ENCODE measurements at places on chromosomes 6 and 20.
A peak's percentile ranks its signal among the peaks of the same experiment; 100 is the strongest.

DNA sequence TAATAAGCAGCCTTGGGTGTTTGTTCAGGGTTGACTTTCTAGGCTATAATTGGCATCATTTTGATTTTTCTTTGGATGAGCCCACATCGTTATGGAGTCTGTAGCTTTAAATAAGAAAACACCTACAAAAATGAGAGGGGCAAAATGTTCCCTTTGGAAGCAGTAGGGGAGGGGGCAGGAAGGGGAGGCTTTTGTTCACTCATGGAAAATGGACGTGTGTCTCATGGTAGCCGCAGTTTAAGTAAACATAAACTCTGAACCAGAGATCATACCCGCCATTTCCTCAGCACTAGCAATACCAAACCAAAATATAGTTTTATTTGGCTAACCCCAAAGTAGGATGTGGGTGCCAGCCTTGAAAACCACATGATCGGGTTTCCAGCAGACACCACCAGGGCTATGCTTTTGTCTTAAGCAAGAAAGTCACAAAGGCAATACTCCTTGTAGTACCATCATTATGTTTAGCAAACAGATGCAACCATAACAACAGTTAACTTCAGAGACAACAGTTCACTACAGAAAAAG, 572.5 kb upstream of the JAG1 start:
- DNase-seq: peak; percentile 17

DNA sequence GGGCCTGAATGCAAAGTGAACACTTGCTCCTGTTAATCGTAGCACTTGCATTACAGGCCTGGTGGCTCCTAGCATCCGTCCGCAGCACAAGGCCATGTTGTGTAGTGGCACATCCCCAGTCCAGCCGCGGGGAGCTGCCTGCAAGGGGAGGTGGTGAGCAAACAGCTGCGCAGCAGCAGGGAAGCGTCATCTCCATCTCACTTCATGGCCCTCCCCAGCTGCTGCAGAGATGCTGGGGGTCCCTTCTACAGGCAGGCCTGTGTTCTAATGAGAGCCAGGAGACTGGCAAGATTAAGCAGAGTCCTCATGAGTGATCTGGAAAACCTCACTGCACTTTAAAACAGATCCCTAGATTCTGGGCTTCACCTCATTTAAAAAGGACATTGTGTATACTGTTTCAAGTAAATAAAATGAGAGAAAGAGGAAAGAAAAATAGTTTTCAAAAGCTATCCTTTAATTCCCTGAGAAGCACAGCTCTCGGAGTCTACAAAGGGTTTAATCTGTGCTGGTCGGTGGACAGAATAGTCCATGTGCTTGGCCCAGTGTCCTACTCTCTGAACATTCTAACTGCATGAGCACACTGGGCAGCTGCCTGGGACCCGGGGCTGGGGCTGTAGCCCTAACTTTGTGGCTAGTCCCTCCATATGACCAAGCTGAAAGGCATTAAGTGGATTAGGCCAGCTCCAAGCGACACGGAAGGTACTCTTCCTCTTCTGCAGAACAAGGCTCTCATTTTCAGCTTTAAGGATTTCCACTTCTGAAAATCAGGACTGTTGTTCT, 125.8 kb downstream of the LY86 start:
- no peak for DNase-seq

- DNase-seq: no peak
These were observed 240.9 kb downstream of the LRFN2 start for GRCh38 chr6:40346246-40346645.

DNA sequence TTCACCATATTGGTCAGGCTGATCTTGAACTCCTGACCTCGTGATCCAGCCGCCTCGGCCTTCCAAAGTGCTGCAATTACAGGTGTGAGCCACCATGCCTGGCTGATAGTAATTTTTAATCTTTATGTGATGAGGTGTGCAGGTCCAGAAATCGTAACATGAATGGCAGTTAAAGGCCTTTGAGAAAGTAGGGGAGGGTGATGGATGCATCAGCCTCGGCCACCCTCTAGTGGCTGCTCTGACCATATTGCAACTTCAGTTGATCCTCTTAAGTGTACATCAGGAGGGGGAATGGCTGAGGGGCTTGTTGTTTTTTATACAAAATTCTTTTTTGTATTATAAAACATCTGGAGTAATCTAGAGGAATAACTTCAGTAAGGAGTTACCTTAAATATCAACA, 193.0 kb downstream of the ZFAND3 start:
- peak; percentile 77 for DNase-seq

GRCh38 chr20:55522296-55522815, 483.0 kb downstream of the CBLN4 start:
- DNase-seq: no peak

DNA sequence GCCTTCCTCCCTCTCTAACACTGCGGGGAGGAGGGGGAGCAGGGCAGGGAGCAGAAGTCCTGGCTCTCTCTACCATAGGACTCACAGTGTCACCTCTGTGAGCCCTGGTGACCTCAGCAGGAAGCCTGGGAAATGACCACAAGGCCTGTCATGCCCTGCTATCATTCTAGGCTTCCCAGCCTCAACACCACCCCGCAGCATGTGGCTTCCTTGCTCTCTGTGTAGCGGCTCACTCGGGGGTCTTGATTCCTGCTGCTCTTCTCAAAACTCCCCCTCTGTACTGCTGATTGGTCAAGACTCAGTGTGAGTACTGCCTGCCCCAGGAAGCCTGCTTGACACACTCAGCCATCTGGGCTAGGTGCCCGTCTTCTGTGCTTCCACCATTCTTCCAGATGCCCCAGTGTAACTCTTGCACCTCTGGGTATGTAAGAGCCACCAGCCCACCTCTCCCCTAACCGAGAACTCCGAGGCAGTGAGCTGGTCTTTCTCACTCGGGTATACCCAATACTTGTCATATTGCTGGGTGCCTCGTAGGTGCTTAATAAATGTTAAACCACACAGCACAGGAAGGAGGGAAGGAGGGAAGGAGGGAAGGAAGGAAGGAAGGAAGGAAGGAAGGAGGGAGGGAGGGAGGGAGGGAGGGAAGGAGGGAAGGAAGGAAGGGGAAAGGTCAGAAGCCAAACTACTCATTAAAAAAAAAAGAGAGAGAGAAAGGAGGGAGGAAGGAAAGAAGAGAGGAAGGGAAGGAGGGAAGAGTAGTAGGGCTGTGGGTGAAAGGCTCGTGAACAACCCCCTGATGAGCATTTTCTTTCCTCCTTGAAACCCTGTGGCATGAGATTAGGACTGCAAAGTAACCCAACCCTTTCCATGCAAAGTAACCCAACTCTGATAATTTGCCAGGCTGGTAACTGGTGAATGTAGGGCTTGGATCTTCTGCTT, 5.0 kb downstream of the MDFI start:
- DNase-seq: peak; percentile 37

- no peak for DNase-seq
These were observed 169.4 kb downstream of the ZDHHC14 start for GRCh38 chr6:157550114-157550989.

GRCh38 chr20:62822788-62823651, 6.2 kb downstream of the COL9A3 start:
- DNase-seq: peak; percentile 57

- no peak for DNase-seq
These were observed 78.7 kb downstream of the CDH26 start for GRCh38 chr20:60036746-60037499.

- DNase-seq: no peak
These were observed 318.2 kb upstream of the POU3F2 start for GRCh38 chr6:98516206-98516605.

DNA sequence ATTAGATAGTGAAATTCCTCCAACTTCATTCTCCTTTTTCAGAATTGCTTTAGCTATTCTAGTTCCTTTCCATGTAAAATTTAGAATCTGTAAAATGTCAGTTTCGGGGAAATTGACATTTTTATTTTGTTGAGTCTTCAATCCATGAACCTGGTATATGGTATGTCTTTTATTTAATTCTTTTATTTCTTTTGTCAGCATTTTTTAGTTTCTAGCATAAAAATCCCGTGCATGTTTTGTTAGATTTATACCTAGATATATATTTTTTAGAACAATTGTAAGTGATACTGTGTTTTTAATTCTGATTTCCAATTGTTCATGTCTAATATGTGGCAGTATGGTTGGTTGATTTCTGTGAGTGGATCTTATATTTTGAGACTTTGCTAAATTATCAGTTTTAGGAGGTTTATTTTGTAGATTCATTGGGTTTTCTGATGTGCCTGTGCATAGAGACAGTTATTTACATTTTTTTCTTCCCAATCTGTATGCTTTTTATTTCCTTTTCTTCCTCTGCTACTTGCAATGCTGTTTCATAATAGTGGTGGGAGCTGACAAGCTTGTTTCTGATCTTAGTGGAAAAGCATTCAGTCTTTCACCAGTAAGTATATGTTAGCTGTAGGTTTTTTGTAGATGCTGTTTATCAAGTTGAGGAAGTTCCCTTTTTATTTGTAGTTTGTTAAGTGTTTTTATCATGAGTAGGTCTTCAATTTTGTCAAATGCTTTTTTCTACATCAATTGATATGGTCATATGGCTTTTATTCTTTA, 13.7 kb downstream of the TAB2 start:
- no peak for DNase-seq

GRCh38 chr6:34146021-34146782, at the start of gene GRM4:
GRM4 (minus strand) TSS chr6:34146087; CDS start chr6:34133496, 12,591 bp downstream.
- no peak for DNase-seq

DNA sequence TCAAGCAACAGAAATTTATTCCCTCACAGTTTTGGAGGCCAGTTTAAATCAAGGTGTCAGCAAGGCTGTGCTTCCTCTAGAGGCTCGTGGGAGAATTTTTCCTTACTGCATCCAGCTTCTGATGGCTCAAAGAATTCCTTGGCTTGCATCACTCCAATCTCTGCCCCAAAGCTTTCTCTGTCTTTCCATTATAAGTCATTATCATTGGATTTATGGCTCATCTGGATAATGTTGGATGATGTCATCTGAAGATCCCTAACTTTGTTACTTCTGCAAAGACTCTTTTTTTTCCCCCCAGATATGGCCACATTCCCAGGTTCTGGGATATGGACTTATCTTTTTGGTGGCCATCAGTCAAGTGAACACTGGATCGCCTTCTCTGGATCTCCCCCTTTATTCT, 146.3 kb upstream of the B3GAT2 start:
- no peak for DNase-seq

GRCh38 chr6:2966347-2966746, 5.0 kb downstream of the SERPINB6 start:
- DNase-seq: no peak

- peak; percentile 41 for DNase-seq
These were observed 92.4 kb downstream of the PSMG4 start for GRCh38 chr6:3351105-3351676.

GRCh38 chr6:38567436-38567835, 72.3 kb downstream of the BTBD9 start:
- DNase-seq: peak; percentile 75

DNA sequence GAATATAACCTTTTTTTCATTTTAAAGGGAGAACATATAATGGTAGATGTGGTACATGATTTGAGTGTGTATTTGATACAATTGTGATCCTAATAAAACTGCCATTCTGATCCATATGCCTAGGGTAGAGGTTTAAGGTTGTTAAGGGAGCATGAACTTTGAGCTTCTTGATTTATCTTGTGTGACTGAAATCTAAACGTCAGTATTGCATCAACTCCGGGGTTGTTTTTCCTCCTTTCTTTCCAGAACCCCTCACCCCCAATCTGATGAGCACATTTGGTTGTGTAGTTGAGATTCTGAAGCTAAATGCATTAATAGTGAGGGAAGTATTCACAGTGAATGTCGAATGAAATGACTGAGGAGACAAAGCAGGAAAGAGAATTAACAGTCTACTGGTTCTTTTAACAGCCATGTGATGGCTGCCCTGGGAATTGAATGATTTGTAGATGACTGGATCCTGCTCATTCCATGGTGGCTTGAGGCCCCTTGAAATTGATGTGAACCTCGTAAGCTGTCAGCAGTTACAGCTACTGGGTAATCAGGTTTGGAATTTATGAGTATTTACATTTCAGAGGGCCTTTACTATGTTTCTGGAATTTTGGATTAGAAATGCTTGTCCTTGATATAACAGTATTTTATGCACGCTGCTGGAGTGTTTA, 44.8 kb downstream of the FARS2 start:
- no peak for DNase-seq

DNA sequence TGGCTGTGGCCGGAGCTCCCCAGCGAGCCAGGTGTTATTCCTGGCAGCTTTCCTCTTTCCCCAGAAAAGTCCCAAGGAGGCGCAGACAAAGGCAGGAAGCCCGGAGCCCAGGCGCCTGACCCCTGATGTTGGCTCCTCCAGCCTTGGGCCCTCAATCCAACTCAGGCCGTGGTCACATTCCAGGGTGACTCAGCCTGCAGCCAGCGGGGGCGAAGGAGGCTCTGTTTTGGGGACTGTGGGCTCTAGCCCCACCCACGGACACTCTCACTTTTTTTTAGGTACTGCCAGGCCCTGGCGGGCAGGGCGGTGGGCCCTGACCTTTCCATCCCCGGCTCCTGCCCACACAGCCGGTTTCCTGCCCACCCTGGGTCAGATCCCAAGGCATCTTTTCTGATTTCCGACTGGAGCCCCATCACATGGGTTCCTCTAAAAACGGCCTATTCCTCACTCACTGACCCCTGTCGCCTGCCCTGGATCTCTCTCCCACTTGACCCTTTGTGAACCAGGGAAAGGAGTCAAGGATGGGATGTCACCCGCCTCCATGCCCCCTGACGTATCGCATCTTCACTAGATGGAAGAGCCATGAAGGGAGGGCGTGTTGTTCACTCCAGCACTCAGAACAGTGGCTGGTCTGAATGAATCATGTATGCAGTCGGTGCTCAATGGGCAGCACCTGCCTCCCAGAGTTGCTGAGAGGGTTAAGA, 5.5 kb downstream of the PTGIS start:
- DNase-seq: peak; percentile 96

- no peak for DNase-seq
These were observed 25.9 kb upstream of the HACE1 start for GRCh38 chr6:104885518-104886043.
